ENCODE measurements at places on chromosomes 7 and 10.

DNA sequence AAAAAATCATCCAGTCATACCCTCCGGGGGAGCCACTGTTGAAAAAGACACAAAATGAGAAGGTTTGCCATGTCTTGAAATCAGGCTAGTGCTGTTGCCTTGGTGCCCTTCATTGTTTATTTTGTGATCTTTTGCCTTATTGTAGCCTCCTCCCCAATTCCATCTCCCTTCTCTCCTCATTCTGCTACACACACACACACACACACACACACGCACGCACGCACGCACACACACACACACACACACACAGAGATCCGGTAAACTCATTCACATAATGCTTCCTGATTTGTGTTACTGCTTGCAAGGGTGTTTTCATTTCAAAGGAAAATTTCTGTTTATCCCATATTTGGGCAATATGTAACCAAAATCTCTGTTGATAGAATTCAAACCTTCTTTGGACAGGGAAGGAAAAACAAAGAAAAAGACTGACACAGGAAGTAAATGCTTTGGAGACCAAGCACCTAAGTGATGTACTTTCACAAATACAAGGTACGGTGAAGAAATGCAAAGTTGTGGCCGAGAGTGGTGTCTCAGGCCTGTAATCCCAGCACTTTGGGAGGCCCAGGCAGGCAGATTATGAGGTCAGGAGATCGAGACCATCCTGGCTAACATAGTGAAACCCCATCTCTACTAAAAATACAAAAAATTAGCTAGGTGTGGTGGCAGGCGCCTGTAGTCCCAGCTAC, 141.1 kb upstream of the CDK13 start:
- no peak for DNase-seq

DNA sequence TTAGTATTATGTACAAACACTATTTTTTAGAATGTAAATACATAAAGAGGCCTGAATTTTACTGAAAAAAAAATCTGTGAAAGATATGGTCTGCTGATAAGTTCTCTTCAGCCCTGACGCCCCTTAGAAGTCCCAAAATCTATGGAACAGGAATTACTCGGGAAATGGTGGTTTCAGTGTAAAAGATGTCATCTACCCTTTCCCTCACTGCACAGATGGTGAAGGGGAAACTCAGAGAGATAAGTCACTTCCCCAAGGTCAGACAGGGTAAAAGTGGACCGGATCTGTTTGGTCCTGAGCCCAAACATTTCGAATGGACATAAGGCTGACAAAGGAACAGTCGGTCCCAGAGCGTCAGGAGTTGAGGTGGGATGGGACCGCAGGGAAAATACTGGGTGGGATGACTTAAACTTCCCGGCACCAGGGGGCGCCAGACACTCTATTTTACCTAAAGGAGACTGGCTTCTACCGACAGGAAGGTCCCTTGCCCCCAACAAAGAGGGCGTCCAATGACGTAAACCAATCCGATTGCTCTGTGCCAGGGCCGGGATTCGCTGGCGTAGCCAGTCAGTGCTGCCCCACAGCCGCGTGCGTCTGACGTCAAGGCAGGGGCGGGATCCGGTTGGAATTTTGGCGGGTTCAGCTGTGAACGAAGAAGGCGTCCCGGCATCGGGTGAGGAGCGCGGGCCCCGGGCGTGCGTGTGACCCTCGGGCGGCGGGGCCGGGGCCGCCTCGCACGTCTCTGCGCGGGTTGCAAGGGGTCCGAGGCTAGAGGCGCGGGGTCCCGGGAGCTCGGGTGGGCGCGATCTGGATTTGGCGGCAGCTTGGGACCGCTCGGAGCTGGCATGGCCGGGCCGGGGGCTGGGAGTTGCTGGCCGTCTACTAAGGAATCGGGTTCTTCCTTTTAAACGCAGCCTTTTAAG, at the start of gene MCM10:
Gene MCM10 (plus strand): TSS at position 625 of the 923 bp plus-strand sequence. CDS start 2,645 bp downstream, outside the sequence.
- peak; percentile 98 for DNase-seq

DNA sequence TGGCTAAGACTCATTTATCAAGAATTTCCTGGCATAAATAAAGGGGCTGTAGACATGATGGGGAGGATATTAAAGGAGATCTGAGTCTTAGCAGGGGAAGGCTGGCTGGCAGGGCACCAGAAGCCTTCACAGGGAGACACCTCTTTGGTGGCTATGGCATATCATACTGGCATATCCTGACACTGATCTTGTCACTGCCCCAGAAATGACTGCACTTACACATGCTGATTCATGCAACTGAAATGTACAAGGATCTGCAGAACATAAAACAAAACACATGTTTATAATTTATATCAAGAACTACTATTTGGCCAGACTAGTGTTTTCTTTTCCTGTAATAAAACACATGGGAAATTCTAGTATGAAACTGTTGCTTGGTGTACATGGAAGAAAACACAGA, 5.5 kb upstream of the LIPN start:
- no peak for DNase-seq

DNA sequence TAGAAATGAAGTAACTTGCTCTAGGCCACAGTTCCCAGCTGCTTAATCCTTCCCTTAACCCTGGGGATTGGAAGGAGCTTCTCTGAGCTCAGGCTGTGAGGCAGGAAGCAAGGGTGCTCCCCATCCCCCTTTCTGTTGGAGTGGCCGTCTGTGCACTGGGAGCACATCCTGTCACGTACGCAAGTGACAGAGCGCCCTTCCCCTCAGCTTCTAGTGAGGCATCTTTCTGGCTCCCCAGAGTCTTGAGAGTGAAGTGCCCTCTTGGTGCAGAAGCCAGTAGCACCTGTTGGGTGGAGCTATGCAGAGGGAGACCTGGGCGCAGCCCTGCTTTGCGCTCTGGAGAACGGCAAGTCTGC, 47.8 kb downstream of the SHH start:
- DNase-seq: no peak

GRCh38 chr10:68235111-68235510, 3.2 kb upstream of the ATOH7 start:
- no peak for DNase-seq

GRCh38 chr10:119457966-119458766, 84.4 kb downstream of the RGS10 start:
- DNase-seq: no peak
